ENCODE measurements at places on chromosomes 5 and 9.

DNA sequence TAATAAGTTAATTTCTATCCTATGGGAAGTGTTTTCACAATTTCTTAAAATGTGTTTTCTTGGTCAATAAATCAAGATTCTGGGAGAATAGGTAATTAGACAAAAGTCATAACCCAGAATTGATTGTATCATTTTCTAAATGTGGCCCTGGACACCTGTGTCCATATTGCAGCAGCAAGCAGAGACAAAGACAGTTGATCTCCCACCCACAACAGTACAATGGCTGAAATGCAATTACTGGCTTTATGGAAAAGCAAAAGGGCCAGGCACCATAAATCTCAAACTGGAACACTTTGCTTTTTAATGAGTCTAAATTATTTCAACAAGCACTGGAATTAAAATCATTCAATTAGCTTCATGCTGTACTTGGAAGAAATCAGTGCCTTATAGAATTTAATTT is 157.2 kb downstream of the ESM1 start:
- DNase-seq = no peak

GRCh38 chr9:126164796-126165525 is 161.7 kb upstream of the MVB12B start:
- DNase-seq = no peak

DNA sequence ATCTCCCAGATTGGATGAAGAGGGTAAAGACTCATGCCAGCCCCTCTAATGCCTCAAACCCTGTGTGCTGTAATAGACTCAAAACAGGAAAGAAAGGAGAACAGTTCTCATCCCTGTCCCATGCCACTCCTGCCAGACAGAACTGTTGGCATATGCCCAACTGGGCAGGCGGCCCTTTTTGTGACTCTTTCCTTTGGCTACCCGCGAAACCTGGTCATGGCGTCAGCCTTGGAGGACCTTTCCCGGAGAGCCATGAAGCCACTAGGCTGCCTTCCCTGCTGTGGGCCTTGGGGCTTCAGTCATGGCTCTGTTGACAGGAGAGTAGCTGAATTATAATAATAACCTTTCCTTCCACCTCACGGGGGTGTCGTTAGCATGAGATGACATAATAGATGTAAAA is 75.9 kb upstream of the SEMA6A start:
- DNase-seq = no peak

- DNase-seq = no peak
Measured at GRCh38 chr9:119986713-119987112, 593.3 kb downstream of the CDK5RAP2 start.

GRCh38 chr9:131937451-131937850 is 142.2 kb downstream of the MED27 start:
- DNase-seq = no peak

DNA sequence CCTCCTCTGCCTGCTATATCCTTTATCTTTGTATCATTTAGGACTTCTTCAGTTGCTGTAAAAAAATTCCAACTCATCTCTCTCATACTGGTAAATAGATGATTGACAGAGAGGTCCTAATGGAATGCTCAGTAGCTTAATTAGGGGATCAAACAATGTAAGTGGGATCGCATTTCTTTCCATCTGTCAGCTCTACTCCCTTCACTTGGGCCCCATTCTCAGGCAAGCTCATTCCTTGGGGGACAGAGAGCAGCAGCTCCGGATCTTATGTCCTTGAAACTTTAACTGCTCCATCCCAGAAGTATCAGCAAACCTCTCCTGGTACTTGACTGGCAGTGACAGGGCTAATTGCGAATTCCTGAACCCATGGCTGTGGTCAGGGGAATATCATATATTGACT is 146.7 kb downstream of the YTHDC2 start:
- DNase-seq = no peak

DNA sequence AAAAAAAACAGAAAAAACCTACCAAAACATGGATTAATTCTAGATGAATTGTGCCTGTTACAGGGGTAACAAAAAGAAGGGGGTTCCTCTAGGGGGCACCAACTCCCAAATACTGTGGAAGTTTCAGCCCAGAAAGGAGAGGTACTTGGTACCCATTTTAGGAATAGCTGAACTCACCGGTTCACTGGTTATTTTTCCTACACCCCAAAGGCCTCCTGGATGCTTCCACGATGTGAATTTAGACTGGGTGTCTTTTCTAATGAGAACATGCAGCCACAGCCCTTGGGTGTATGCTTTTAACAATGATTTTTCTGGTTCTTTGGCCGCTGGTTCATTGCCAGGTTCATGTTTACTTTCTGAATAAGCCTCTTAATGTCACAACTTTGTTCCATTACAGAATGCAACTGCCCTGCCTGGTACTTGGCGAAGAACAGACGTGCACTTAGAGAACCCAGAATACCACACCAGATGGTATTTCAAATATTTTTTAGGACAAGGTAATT is 46.7 kb downstream of the GARNL3 start:
- DNase-seq = no peak

DNA sequence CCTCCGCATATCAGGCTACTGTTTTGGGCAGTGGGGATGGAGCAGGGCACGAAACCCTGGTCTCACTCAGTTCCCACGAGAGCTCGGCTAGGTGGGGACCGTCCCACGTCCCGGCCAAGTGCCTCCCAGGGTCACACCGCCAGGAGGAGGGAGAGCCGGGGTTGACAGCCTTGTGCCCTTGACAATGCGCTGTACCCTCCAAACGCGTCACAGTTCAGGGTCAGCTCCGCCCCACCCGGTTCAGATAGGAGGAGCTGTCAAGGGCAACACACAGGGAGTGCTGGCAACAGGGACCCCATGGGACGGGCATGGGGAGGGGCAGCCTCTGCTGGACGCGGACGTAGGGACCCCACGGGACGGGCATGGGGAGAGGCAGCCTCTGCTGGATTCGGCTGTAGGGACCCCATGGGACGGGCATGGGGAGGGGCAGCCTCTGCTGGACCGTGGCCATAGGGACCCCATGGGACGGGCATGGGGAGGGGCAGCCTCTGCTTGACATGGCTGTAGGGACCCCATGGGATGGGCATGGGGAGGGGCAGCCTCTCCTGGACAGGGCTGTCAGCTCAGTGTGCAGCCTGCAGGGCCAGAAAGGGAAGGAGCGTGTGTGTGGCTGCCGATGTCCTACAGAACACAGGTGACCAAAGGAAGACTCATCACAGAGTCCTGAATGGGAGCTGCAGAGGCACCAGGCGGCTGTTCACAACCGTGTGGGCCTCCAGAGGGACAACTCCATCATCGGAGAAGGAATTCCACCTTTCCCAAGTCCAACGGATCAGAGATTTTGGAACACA is 29.4 kb downstream of the PNPLA7 start:
- DNase-seq = no peak

DNA sequence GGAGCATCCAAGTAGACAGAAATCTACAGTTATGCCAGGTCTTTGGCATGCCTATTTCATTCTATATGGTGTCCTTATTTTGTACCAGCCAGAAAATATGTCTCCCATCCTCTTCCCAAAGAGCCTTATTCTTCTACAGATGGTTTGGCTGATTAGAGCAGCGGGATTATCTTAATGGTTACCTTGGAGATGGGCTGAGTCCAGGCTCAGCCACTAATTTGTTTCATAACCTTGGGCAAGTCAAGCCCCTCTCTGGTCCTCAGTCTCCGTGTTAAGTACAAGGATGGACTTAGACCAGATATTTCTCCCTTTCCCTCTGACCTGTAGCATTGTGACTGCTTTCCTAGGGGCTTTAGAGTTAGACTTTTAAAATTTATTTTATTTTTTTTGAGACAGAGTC is 11.1 kb upstream of the GLE1 start:
- no peak for DNase-seq

- DNase-seq = no peak
Measured at GRCh38 chr9:3971391-3972082, 328.3 kb downstream of the GLIS3 start.

DNA sequence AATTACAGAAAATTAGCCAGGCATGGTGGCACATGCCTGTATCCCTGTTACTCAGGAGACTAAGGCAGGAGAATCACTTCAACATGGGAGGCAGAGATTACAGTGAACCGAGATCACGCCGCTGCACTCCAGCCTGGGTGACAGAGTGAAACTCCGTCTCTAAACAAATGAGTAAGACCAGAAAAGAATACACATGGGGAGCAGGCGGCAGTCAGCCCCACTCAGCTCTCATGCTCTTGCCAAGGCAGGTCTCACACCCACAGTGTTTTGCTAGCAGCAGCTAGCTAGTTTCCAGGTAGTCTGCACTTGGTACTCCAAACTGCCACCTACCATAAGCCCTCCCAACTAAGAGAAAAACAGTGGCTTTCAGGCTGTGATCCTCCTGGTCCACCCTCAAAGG is 722.3 kb upstream of the CTNND2 start:
- DNase-seq = no peak

DNA sequence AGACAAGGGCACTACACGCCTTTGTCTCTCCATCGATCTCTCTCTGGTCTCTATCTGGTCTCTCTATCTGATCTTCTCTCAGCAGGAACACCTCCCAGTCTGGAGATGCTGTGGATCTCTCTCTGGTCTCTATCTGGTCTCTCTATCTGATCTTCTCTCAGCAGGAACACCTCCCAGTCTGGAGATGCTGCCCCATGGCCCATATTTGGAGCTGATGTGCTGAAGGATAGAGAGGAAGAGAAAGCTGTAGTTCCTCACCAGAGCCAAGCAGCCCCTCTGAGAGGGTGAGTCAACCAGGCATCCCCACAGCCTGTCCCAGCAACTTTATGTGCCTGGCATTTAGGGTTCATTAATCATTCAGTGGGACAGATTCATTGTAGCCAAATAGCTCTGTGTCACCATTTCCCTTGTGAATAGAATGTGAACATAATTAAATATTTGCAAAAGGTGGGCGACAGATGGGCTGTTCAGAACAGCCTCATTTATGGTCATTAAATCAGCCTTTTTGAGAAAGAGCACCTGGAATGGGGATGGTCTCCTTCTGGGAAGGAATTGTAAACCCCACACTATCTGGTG is 189.3 kb upstream of the MAST4 start:
- DNase-seq = no peak

- no peak for DNase-seq
Measured at GRCh38 chr9:6109986-6110385, 94.6 kb upstream of the RANBP6 start.

- DNase-seq = no peak
Measured at GRCh38 chr5:1103093-1103492, 8.8 kb downstream of the SLC12A7 start.

- DNase-seq = no peak
Measured at GRCh38 chr5:132662925-132663770, 5.2 kb downstream of the IL13 start.

- DNase-seq = no peak
Measured at GRCh38 chr5:98796197-98796972, 22.9 kb downstream of the RGMB start.

- no peak for DNase-seq
Measured at GRCh38 chr5:110878115-110878514, 139.3 kb downstream of the SLC25A46 start.

- DNase-seq = no peak
Measured at GRCh38 chr9:33467526-33467925, 6.2 kb downstream of the NOL6 start.

- no peak for DNase-seq
Measured at GRCh38 chr9:79185866-79186265, 385.9 kb upstream of the TLE4 start.

GRCh38 chr9:89877051-89878002 is 272.5 kb downstream of the GADD45G start:
- DNase-seq = no peak

- DNase-seq = no peak
Measured at GRCh38 chr9:6562871-6563430, 82.6 kb downstream of the GLDC start.

GRCh38 chr5:69451941-69452647 is 37.2 kb downstream of the MARVELD2 start:
- no peak for DNase-seq

DNA sequence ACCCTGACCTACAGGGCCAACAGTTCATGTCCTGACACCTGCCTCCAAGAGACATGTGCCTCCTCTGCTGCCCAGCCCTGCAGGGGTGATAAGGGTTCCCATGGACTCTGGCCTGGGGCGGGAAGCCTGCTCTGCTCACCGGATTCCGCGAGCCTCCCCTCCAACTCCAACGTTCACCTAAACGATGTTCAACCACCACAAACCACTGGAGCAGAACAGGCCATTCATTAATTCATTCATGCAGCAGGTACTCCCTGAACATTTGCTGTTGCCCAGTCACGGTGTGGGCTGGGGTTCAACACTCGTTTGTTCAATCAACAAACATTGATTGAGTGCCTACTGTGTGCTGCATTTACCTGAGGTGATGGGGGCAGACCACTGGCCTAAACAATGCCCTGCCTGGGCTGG is 3.3 kb upstream of the UAP1L1 start:
- DNase-seq = no peak

DNA sequence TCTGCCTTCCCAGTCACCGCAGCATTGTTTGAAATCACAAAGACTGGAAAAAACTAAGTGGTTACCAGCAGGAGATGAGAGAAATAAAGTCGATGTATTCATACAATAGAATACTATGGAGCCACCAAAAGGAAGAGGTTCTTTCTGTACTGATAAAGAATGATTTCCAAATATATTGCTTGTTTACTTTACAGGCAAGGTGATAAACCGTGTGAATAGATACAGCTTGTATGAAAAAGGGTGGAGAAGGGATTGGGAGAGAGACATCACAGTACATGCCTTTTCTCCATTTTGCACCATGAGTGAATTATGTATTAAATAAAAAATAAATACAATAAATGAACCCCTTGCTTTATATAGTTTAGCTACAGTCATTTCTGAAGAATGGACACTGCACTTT is 91.7 kb downstream of the RFK start:
- DNase-seq = no peak

DNA sequence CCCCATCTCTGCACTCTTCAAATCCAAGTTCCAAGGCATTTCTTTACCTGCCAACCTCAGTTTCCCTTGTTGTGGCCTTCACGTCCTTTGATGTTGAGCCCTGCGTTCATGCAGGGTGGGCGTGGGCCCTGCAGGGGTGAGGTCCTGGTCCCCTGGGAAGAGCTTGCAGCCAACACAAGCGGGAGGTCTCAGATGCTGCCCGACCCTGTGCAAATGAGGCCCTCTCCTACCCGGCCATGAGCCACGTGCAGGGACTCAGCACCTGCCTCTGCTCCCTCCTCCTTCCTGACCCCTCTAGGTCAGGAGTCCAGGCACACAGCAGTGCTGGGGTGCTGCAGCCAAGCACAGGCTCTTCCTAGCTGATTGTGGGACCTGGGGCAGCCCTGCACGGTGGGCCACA is 124.5 kb downstream of the ADAMTS2 start:
- no peak for DNase-seq

GRCh38 chr5:83924171-83924570 is 203.5 kb upstream of the HAPLN1 start:
- no peak for DNase-seq

Measured in T-helper 22 cell (primary cell).